ENCODE measurements at places on chromosomes 2 and 18. TPM values are rescaled to one million over a fixed set of nuclear protein-coding genes. Genes with fewer than 3 reads are reported as not detected.
A peak's percentile ranks its signal among the peaks of the same experiment; 100 is the strongest.

PSME4 gene
- total RNA-seq: 140 TPM

OSR1 gene
- total RNA-seq: not detected

RUFY4 gene
- total RNA-seq: 1.8 TPM

CDK15 gene
- total RNA-seq: 0.72 TPM

- DNase-seq: no peak
Measured at GRCh38 chr18:36667811-36668210, 161.0 kb downstream of the TPGS2 start.

DNA sequence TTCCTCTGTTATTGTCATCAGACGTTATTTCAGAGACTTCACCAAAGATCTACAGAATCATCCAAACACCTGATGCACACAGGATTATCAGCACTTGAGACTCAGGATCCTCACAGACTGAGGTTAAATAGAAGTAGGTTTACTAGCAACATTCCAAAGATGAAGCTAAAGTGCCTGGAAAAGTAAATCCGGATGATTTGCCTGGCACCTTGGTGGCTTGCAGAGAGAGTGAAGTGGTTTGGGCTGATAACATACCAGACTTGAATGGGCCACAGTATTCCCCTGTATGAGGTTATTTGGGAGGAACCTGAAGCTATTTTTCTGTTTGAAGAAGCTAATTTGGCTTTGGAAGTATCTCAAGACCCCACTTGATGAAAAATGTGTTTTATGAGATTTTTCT is 51.0 kb downstream of the OXER1 start:
- no peak for DNase-seq

DNA sequence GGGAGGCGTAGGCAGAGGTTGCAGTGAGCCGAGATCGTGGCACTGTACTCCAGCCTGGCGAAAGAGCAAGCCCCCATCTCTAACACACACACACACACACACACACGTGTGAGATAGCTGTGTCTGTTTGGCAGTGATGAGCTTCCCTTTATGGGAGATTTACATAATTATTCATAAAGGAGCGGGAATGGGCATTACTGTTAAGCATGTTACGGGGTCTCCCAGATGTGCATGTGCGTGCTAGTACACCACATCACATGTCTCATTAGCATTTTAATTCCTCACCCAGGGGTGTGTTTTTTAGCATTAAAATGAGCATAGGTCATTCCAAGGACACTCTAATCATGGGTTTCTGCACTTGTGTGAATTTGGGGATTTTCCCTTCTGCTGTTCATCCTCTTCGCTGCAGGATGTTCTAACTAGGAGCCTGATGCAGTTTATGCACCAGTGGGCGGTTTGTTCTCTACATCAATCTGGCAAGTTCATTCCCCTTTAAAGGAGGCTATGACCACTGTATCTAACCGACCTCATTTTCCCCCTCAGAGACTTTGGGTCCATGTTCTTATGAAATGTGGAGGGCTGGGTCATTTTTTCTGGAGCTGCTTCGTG is 1.0 kb upstream of the FAM178B start:
- no peak for DNase-seq

DNA sequence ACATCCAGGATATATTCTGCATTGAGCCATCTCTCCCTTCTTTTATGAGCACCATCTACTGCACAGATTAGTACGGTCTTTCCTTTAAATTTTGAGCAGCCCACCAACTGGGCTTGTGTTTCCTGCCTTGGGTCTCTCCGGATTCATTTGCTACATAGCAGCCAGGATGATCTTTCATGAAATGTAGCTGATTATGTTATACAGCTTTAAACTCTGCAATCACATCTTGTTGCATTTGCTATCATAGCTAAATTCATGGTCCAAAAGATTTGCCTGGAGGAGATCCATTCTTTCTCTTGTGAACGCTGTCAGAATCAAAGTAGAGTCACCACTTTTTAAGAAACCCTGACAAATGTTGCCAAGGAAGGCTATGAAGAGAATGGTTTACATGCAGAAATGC is 215.1 kb upstream of the LRRTM4 start:
- DNase-seq: no peak

- DNase-seq: no peak
Measured at GRCh38 chr2:42030829-42031228, 17.0 kb upstream of the PKDCC start.

DNA sequence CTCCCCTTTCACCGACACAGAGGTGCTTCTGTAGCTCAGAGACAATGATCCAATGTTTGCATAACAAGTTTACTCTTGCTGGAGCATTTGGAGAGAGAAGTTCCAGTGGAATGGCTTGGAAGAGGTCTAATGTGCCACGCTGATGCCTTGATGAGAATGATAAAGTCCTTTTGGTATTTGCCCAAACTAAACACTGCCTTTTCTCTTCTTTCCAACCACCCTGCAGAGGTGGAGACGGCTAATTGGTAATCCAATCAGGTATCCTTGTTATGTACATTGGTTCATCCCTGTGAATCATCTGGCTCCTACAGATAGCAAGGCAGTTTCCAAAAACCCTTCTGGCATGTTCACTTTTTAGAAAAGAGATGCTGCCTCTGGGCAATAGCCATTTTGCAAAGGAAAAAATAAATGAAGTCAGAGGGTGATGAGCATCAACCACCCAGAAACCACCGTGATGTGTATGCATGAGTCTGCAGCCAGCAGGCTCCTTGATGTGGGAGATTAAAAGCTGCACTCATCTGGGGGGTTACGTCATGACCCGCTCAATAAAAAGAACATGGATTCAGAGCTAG is 40.6 kb downstream of the KIAA2012 start:
- DNase-seq: no peak

DNA sequence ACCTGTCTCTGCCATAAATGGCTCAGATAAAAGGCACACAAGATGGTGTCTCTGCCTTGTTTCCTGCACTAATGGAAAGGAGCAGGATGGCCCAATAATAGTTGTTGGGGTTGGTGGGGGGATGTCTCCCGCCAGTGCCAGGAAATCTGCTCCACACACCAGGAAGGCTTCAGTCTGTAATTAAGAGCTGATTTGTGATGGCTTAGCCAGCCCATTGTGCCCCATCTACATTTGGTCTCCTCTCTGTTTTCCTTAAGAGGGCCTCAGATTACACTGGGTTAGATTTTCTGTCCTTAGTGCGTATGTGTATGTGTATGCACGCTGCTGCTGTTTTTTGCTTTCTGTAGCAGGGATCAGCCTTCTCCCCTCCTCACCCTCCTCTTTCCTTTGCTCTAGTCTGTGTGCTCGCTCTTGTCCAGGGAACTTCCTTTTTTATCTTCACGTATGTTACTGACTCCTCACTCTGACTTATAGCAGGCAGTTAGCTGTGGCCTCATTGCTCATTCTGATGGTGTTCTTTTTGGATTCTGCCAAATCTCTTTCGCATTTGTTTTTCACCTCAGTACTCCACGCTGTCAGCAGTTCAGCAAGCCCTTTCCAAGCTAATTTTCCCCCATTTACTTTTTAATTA is 33.4 kb upstream of the MGAT5 start:
- no peak for DNase-seq

- no peak for DNase-seq
Measured at GRCh38 chr2:112310906-112311305, 35.5 kb downstream of the ZC3H6 start.

DNA sequence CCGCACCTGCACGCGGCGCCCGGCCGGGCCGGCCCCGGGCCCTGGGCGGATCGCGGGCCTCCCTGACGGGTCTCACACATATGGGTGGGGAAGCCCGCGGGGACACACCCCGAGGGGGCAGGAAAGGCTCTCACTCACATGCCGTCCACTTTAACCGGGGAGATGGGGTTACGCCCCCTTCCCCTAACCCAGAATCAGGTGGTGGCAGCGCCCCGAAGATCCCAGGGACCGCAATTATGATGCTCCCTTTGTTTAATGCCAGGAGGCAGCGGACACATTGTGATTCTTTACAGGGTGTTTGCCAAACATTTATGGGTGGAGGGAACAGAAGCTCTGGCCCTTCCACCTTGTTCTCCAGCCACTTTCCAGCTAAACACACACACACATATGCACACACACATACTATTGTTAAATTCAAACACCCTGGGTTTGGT is 424 bp upstream of the ANKRD44 start:
- no peak for DNase-seq

- DNase-seq: no peak
Measured at GRCh38 chr2:222869252-222869560, 8.4 kb downstream of the ACSL3 start.

DNA sequence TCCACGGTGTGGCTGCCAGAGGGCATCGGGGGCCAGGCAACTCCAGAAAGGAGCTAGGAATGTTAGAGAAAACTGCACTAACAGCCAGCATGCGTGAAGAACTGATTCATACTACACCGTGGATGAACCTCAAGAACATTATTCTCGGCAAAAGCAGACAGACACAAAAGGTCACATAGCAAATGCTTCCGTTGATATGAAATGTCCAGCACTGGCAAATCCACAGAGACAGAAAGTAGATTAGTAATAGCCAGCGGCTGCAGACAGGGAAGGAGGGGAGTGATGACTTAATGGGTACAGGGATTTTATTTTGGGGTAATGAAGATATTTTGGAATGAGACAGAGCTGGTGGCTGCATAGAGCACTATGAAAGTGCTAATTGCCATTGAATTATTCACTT is 37.4 kb downstream of the SCTR start:
- DNase-seq: no peak

DNA sequence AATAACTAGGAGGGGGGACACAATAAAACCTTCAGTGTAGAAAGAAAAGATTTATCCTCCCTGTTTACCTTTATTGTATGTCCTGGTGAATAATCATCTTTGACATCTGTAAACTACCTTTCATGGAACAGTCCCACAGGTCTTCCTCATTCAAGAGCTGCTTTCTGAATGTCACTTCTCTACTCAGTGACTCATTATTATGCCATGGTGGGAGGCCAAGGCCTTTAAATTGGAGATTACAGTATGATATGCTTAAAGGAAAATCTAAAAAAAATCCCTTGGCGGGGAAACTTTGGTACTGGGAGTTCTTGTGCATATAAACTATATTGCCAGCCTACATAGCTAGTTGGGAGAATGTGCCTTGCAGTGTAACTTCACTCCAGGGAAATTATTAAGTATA is 713.0 kb downstream of the TDRD15 start:
- DNase-seq: no peak

DNA sequence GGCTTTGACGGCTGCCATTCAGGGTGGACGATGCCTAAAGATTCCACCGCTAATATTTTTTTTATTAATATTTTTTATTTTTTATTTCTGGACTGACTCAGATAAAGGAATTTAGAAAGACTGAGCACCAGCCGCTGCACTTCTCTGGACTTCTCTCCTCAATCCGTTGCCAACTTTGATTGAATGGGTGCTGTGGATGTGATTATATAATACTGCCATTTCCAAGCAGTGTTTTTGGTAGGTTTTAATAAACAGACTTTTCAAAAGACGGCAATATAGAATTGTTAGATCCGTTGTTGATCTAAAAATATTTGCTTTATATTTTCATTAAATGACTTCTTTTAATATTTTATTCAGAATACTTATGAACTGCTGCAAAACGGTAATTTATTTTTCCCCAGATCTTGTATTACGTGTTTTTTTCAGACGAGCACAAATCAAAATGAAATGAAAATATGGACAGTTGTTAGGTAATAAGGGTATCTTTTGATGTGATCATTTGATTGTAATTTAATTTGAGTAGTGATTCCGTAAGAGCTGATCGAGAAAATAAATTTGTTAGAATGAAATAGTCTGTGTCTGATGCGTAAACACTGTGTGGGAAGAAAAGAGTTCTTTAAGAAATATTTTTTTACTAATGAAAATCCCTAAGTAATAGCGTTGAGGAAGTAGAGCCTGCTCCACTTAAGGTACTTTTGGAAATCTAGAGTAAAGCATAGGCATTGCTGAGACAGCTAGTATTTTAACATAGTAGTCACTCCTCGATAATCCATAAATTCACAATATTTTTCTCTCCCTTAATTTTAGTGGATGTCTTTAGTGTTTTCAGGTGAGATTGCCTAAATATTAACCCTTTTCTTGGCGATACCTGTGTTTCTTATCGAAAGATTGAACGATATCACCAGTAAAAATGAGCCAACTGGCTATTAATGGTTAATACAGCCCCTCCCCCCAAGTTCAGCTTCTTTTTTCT is 4.4 kb downstream of the POU3F3 start:
- no peak for DNase-seq

DNA sequence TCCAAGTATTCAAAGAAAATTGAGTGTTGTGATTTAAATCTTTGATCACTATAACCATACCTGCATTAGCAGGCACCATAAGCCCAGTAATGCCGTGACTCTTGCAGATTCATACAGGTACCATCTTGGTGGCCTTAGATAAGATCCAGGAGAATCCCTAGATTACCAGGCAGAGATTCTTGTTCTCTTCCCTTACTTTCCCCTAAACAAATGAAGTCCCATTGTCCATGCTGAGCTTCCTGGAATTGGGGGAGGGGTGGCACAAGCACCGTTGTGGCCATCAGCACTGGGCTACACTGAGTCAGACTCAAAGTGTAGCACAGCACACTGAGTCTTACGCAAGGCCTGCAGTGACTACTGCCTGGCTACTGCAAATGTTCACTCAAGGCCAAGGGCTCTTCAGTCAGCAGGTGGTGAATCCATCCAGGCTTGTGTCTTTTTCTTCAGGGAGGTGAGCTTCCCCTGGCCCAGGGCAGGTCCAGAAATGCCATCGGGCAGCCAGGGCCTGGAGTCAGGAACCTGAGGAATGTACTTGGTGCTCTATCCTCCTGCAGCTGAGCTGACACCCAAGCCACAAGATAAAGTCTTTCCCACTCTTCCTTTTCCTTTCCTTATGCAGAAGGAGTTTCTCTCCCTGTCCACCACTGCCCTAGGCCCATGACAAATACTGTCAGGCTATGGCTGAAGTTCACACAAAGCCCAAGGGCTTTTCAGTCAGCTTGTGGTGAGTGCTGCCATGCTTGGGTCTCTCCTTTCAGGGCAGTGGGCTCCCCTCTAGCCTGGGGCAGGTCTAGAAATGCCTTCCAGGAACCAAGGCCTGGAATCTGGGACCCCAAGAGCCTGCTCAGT is 52.6 kb downstream of the CD28 start:
- DNase-seq: peak; percentile 6

- DNase-seq: no peak
Measured at GRCh38 chr18:50162486-50163304, 32.3 kb downstream of the MYO5B start.

- DNase-seq: no peak
Measured at GRCh38 chr18:2360861-2361260, 210.4 kb downstream of the METTL4 start.

DNA sequence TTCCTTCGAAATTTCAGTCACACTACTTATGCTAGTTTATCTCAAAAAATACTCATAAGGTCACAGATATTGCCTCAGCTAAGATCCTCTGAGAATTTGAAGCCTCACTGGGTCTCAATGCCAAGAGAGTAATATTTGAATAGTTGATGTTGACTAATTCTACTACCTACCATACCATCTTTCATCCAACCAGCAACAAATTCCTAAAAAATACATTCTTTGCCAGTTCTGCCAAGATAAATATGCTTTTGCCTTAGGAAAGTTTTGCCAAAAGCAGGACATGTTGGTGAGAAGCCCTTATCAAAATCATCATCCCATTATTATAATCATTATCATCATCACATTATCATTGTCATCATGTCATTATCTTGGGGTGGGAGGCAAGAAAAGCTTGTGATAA is 544.6 kb upstream of the ZEB2 start:
- DNase-seq: no peak

All from natural killer cell (primary cell).